ENCODE measurements at places on chromosomes 2 and 18. TPM values are rescaled to one million over a fixed set of nuclear protein-coding genes. Genes with fewer than 3 reads are reported as not detected.

GRCh38 chr2:240129311-240129710 is 6.8 kb downstream of the COPS9 start:
- DNase-seq, result no peak

GRCh38 chr2:209772290-209772685 is 656 bp downstream of the UNC80 start:
- DNase-seq, result no peak

DNA sequence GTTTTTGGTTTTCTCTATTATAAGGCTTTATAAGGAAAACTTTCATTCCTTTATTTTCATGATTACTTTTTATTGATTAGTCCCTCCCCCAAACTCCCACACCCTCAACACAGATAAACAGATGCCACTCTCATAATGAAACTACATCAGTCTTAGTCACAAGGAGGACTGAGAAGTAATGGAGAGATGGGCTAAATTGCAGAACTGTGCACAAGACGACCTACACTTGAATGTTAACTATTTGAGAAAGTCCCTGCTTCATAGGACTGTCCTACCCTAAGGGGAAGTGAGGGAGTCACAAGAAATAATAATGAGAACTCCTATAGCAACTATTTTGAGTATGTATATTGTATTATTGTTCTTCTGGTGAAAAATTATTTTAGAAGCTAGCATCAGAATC is 360.8 kb downstream of the RBM43 start:
- no peak for DNase-seq

DNA sequence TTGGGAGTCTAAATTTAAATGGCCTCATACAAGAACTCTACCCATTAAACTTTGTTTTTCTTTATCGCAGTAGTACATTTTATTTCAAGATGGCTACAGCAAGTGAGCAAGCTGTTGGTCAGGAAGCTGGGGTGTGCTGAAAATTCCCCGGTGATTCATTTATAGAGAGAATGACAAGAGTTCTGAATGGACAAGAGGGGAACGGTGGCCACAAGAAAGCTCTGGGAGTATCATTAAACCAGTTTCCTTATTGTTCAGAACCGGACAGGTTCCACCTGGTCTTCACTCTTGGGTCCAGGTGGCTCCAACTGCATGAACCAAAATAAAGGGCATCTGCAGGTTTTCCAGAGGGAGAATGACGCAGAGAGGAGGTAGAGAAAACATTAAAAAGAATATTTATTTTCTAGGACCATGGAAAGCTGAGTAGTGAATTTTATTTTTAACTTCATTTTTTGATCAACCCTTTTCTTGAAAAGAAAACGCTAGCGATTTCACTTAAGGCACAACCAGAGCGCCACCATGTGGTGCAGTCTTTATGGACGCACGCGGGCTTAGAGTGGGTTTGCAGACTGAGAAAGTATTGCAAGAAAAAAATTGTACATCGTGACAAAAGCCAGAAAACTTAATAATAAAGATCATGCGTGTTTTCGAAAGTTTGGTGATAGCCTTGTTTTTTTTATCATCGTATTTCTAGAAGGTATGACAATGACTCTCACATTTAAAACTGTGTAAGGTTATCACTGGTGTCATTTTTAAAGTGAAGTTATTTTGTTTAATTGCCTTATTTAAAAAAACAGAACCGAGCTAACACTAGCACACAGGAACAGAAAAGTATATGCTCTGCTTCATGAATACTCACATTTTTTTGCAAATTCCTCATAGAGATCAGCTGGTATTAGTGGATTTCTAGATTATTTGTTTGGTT is 97.9 kb upstream of the NOL4 start:
- DNase-seq, result no peak

GRCh38 chr18:43650426-43650825 is 373.1 kb upstream of the SYT4 start:
- no peak for DNase-seq

- DNase-seq, result peak; percentile 44
Measured at GRCh38 chr2:43540021-43540779, 55.6 kb downstream of the THADA start.

- DNase-seq, result no peak
Measured at GRCh38 chr2:226711606-226712296, 87.9 kb downstream of the IRS1 start.

DNA sequence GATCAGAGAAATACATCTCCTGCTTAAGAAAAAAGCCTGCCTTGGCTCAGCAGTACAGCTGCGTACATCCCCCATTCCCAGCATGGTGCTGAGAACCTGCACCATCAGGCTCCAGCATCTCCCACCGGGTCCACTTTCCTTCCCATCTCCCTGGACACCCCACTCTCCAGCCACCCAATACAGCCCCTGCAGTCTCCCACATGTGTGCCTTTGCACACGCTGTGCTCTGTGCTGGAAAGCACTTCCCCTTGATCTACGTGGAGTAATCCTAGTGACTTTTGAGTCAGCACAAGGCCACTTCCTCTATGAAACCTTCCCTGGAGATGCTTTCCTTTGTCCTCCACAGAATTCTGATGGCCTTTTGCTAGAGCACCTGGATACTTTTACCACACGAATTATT is 17.0 kb downstream of the STAT1 start:
- no peak for DNase-seq

DNA sequence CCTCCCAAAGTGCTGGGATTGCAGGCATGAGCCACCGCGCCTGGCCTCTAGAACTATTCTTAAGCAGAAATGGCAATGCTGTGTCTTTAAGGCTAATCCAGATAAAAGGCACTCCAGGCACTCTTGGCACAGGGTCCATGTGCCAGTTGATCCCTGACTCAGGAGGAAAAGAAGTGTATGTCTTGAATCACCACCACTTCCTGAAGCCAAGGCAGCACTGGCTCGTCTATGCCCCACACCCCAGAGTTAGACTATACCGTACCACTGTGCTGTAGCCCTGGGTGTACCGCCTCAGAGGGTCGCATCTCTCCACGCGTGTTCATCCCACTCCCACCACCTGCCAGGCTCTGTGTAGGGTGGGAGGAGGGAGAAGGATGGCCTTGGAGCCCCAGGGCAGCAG is 9.0 kb downstream of the TNFRSF11A start:
- no peak for DNase-seq

- no peak for DNase-seq
Measured at GRCh38 chr2:120926463-120927264, 191.0 kb downstream of the GLI2 start.

DNA sequence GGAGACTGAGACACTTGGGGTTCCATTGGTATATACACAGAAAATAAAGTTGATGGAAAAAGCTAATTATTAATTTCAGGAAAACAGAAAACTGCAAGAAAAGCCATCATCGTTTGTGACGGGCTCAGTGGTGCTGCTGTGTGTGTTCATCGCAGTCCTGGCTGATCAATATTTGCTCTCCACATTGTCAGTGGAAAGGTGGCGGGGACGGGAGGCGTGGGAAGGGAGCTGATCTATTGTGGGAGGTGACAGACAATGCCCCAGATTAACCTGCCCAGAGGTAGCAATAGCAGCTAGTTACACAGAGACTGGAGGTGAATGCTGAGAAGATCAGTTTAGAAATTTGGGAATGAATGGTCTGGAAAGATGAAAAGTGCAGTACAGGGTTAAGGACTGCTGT is 50.0 kb upstream of the CTDP1 start:
- no peak for DNase-seq

The C18orf32 gene
- 44.1 TPM for total RNA-seq

The FER1L5 gene
- total RNA-seq, result 0.07 TPM

The GAREM2 gene
- 1.2 TPM for total RNA-seq

The GKN2 gene
- not detected for total RNA-seq

The SLC11A1 gene
- 4.2 TPM for total RNA-seq

The ADD2 gene
- total RNA-seq, result 3.0 TPM

The SERPINB11 gene
- total RNA-seq, result not detected

The MOGAT1 gene
- not detected for total RNA-seq

The BOLL gene
- total RNA-seq, result not detected

All from heart right ventricle (tissue), 16 donors.